ENCODE measurements at places on chromosomes 3 and 15.

GRCh38 chr3:126434931-126435411 is 40.3 kb downstream of the CFAP100 start:
- DNase-seq = no peak

DNA sequence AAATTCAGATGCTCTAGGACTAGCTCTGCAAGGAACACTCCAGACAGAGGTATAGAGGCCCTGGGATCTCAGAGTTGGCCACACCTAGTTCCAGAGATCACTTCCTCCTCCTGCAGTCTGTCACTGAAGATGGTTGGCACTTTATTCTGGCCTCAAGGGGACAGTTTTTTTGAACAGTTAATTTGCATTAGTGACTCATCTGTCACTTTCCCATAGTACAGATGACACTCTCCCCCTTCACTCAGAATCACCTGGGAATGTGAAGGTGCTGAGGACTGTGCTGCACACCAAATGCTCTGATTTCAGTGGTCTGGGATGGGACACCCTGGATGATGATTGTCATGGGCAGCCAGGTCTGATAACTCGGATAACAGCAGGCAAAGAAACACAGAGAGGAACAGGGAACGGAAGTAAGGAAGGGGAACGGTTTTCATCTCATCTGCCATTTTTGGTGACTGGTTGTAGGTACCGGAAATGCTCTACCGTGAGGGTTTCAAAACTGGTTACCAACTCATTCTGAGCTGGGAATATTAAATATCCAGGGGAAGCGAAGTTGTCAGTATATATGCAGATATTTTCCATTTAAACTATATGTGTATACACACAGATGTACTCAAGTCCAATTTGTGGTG is 232.5 kb upstream of the ST8SIA2 start:
- DNase-seq = peak; percentile 10

- DNase-seq = no peak
These were observed 181.7 kb downstream of the TCF12 start for GRCh38 chr15:57100136-57100539.

GRCh38 chr3:44513513-44513912 is 36.0 kb upstream of the ZNF445 start:
- DNase-seq = no peak

DNA sequence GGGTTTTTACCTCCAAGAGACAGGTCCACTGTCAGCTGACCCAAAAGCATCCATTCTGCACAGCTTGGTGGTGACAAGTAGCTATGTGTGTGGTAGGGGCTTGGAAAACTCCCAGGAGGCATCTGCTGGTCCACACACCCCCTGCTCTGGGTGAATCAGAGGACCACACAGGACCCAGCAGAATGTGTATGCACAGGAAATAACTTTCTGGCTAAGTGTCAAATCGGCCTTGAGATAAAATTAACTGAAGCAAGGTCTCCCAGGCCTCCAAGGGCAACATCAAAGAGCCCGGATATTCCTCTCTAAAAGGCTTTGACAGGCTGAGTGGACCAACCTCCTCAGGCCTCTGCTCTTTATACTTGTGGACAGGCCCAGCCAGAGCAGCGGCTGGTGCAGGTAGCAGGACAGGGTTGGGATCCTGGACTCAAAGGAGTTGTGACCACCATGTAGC is 66.5 kb downstream of the CTNNB1 start:
- DNase-seq = no peak

GRCh38 chr3:20225769-20226168 is 39.8 kb upstream of the SGO1 start:
- DNase-seq = no peak

DNA sequence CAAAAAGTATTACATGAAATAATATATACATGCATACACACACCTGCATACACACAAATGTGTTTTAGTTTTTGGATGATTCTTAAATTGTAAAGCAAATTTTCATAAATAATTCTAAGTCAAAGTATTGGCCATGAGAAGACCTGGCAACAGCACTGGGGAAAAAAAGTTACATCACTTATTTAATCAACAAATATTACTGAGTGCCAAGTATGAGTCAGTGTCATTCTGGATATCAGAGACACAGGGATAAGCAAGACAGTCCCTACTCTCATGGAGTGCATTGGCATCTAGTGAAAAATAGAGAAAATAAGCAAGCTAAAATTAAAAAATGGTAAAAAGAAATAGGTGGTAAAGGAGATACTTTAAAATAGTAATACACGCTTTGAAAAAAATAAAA is 29.4 kb upstream of the GUCA1C start:
- no peak for DNase-seq

GRCh38 chr15:26736502-26737248 is 36.2 kb downstream of the GABRB3 start:
- DNase-seq = no peak

DNA sequence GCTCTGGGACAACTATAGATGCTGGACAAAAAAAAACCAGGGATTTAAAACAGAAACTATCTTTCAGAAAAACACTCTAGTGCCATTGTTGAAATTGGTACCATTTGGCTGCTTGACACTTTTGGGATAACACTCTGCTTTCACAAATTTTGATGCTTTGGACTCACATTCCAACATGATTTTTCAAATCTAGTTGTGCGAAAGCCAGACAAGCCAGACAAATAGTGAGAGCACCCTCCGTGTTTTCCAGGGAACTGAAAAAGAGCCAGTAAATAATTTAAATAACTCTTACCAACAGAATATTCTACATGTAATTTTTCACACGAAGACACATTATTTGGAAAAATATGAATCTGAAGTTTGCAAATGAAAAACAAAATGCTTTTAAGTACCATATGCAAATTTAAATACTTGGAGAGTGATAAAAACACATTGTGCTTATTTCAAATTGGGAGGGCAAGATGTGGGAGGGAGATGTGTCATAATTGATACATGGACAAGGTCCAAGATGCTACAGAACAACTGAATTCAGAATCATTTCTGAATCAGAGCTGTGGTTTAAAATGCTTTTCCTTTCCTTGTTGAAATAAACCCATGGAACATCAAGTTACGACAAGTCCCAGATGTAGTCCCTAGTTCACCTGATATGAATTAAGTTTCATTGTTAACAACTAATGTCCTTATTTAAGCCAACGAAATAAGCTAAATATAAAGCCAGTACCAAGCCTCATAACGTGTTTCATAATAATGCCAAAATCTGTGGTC is 144.2 kb upstream of the SOX2 start:
- no peak for DNase-seq

DNA sequence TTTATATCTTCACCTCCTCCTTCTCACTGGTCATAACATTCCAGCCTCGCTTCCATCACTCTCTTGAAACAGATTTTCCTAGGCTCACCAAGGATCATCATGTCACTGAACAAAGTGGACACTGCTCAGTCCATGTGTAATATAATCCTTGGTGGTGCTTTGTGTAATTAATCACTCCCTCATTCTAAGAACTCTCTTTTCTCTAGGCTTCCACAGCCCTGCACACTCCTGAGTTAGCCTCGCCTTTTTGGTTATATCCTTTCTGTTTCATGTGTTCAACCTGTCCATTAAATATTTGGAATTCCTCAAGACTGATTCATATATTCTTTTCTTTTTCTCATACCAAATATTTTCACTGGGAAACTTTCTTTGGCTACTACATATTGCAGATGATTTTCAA is 440.8 kb downstream of the PYDC2 start:
- DNase-seq = no peak

- DNase-seq = no peak
These were observed 54.2 kb upstream of the TSEN2 start for GRCh38 chr3:12430086-12430485.

GRCh38 chr3:1830851-1831250 is 267.8 kb upstream of the CNTN4 start:
- no peak for DNase-seq

DNA sequence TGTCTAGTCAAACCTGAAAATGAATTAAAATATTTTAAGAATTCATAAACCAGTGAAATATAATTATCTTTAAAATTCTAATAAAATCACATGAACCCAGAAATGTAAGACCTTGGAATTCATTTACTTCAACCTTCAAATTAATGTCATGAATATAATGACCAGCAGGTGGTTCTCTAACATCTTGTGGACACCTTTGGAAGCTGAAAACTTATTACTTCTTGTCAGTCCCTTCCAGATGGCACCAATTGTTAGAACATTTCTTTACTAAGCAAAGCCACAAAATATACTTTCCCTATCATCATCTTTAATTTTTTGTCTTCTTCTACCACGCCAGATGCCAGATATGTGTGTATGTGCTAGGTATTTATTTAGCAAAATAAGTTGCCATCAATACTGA is 240.0 kb downstream of the MBNL1 start:
- DNase-seq = no peak

DNA sequence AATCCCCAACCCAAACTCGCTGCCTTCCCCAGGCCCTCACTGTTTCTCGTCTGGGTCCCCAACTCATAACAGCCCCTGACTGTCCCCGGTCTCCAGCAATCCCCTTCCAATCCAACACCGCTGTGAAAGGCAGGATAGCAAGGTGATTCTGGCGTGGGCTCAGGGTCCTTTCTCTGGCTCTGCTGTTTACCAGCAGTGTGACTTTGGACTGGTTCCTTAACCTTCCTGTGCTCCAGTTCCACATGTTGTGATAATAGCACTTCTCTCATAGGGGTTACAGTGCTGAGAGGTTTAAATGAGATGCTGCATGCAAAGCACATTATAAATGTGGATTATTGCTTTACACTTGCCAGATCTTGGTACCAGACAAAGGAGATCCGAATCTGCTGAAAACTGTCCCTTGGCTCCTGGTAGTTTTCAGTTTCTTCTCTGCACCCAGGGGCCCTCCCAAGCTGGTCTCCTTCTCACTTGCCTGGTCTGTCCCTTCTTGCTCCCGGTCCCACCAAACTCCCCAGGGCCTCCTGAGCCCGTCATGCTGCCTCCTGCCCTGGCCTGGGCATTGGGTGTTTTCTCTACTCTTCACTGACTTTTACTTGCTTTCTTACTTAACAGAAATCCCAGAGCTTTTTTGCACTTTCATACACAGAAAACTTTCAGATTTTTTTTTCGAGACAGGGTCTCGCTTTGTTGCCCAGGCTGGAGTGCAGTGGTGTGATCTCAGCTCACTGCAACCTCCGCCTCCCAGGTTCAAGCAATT is 26.8 kb upstream of the CYP11A1 start:
- no peak for DNase-seq

GRCh38 chr3:46539443-46540005 is 26.6 kb downstream of the LRRC2 start:
- DNase-seq = no peak

DNA sequence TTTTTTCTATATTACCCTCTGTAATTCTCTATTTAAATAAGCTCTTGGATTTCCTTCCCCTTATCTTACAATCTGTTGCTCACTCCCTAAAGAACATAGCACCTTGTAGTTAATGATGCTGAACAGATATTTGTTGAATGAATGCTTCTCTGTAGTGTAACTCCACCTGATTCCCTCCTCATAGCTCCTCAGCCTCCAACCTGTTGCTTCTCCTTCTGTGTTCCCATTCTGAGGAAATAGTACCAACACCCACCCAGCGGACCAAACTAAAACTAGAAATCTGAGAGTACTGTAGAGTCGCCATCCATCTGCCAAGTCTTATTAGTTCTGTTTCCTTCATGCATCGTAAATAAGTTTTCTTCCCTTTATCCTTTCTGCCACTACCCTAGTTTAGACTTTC is 55.5 kb upstream of the GNB4 start:
- DNase-seq = no peak

- DNase-seq = no peak
These were observed 456 bp upstream of the TMEM62 start for GRCh38 chr15:43132830-43133429.

- no peak for DNase-seq
These were observed 293.3 kb upstream of the TBL1XR1 start for GRCh38 chr3:177490626-177491025.

DNA sequence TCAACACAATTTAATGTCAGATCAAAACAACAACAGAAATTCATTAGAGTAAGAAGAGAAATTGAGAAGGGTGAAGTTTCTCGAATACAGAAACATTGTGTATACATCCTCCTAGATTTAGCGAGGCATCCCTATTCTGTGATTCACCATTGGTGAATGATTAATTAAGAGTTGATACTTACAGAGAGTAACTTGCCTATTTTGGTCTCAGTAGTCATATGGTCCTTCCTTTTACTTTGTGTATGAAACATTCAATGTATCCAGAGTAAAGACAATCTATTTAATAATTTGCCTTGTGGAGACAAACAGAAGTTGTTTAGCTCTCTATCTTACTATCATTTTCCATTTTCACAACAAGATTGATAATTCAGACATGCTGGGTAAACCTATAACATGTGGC is 432.0 kb downstream of the ZPLD1 start:
- DNase-seq = no peak

GRCh38 chr3:132606085-132606484 is 9.0 kb downstream of the ACKR4 start:
- no peak for DNase-seq

DNA sequence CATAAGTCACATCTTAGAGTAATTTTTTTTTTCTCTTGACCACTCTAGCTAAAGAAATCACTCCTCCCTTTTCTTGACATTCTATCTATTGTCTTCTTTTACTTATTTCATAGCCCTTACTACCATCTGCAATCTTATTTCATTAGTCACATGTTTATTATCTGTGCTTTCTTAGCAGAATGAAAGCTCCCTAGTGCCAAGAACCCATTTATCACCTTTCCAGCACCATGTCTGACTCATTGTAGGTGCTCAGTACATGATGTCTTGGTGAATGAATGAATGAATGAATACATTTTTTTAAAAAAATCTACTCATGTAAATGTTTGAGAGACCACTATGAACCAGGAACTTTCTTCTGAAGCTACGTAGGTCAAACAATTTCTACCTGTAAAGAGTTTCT is 157.2 kb downstream of the CADPS start:
- no peak for DNase-seq

DNA sequence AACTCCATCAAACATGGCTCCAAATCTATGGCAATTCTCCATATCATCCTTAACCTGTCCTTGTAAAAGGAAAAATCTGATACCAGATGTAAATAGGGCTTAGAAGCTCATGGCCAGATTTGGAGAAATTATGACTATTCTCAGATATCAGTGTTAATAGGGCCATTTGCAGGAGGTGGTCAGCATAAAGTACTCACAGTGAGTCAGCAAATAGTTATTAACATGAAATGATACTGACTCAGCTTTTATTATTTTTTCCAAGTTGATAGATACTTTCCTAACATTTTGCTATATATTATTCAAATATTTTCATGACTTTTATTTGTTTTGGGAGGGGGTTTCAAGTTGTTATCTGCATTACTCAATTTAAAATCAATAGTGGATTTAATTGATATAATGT is 255.8 kb downstream of the MFSD1 start:
- DNase-seq = no peak

- no peak for DNase-seq
These were observed 37.2 kb downstream of the AP4E1 start for GRCh38 chr15:50945725-50946124.

DNA sequence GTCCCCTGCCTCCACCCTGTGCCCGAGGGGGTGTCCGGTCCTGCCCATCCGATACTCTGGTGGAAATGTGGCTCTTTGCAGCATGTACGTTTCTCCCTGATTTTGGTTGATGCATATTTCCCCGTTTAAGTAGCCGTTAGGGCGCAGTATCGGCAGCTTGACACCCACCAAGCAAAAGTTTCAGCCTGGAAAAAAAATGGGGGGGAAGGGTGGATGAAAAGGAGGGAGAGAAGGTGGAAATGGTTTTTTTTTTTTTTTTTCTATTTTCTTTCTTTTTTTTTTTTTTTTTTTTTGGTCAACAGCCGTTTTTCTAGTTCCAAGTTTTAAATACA is 1.3 kb downstream of the RAP2B start:
- DNase-seq = no peak
